T-helper 9 cell (primary cell): ENCODE measurements at places on chromosomes 6 and 20.
A peak's percentile ranks its signal among the peaks of the same experiment; 100 is the strongest.

DNA sequence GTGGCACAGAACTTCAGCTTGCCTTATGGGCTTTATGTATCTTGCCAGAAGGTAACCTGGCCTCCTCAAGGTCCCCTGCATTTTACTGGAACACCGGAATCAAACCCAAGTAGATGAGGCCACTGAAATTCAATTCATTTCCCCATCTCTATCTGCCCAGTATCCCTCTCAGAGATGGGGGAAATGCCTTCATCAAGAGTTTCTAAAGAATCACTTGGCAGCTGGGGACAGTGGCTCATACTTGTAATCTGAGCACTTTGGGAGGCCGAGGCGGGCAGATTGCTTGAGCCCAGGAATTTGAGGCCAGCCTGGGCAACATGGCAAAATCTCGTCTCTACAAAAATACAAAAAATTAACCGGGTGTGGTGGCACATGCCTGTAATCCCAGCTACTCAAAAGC is 12.9 kb downstream of the MDGA1 start:
- DNase-seq, result no peak

- DNase-seq, result peak; percentile 58
Observed at GRCh38 chr6:79949233-79949632, 1.9 kb upstream of the ELOVL4 start.

- DNase-seq, result no peak
Observed at GRCh38 chr20:1819311-1820137, 75.7 kb upstream of the SIRPA start.

- no peak for DNase-seq
Observed at GRCh38 chr6:124028117-124028516, 224.5 kb downstream of the NKAIN2 start.

GRCh38 chr6:108097882-108098281 is 23.3 kb upstream of the OSTM1 start:
- DNase-seq, result no peak

DNA sequence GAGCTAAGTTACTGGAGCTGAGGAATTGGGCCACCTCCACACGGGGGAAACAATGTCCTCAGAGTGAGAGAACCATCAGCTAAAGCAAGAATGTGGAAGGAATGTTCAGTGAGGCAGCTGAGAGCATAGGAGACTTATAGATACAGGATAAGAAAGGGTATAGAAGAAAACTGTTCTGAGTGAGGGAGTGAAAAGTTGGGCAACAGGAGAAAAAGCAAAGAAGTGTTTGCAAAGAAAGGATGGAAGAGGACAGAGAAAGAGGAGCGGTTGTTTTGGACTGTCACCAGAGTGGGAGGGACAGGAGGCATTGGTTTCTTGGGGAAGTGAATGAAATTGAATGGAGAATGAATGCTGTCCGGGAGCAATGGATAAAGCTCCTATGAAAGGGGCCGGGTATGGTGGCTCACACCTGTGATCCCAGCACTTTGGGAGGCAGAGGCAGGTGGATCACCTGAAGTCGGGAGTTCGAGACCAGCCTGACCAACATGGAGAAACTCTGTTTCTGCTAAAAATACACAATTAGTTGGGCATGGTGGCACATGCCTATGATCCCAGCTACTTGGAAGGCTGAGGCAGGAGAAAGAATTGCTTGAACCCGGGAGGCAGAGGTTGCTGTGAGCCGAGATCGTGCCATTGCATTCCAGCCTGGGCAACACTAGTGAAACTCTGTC is 296.5 kb downstream of the ADGB start:
- no peak for DNase-seq

- no peak for DNase-seq
Observed at GRCh38 chr20:56943946-56944945, 315.1 kb downstream of the TFAP2C start.

DNA sequence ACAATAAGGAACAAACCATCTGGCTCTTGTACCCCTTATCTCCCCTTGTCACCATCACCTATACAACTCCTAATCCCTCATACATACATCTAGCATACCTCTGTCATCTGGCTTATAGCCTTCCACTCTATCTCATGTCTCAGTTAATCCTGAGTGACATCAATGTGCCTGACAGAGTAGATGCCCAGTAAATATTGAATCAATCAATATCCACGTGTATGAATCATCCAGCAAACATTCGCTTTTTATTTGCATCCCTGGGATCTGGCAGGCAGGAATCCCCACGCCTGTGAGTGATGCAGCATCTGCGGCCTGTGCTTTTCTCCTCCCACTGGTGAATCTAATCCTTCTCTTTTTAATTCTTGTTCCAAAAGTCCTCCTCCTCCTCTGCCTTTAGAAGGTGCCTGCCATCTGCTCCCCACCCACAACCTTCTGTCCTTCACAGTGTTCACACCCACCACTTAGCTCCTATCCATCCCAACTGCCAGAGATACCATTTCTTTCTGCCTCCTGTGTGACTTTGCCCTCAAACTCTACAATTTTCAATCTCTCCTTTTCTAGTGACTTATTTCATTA is 37.6 kb downstream of the ZNF391 start:
- DNase-seq, result no peak

DNA sequence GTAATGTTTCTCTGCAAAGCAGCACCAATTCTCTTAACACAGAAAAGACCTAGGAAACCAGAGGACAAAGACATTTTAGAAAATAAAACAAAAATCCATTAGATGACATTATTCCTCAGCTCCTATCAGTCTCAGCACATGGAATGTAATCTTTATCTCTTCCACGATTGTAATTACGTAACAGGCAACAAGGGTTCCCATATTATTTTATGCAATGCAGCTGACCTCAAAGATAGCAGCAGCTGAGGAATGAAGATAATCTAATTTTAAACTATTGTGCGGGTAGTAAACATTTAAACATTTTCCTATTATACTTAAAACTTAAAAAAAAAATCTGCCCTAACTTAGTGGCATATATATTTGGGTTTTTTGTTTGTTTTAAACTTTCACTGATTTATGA is 33.0 kb upstream of the PTCHD4 start:
- DNase-seq, result no peak

- DNase-seq, result no peak
Observed at GRCh38 chr6:79137671-79138070, 59.6 kb upstream of the PHIP start.

DNA sequence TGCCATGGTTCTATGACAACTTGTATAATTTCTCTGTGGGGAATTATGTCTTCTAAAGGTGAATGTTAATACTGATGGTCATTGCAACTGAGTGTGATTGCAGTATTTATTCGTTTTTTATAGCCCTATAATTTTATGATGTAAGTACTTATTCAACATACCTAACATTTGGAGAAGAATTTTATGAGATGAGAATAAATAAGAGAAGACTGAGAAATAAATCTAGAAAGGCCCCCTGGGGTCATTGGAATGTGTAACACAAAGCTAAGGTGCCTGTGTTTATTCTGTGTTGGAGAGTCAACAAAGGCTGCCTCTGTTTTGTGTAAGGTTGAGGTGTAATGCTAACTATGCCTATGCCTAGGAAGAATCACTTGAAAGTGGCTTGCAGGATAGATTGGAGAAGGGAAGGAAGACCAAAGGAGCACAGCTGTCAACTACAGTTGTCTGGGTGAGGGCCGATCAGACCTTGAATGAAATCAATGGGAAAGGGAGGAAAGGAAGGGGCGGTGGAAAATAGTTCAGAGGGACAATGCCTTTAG is 1076.7 kb downstream of the KIF16B start:
- DNase-seq, result no peak
